ENCODE measurements at places on chromosomes 11 and 22. TPM values are rescaled to one million over a fixed set of nuclear protein-coding genes. Genes with fewer than 3 reads are reported as not detected.

DNA sequence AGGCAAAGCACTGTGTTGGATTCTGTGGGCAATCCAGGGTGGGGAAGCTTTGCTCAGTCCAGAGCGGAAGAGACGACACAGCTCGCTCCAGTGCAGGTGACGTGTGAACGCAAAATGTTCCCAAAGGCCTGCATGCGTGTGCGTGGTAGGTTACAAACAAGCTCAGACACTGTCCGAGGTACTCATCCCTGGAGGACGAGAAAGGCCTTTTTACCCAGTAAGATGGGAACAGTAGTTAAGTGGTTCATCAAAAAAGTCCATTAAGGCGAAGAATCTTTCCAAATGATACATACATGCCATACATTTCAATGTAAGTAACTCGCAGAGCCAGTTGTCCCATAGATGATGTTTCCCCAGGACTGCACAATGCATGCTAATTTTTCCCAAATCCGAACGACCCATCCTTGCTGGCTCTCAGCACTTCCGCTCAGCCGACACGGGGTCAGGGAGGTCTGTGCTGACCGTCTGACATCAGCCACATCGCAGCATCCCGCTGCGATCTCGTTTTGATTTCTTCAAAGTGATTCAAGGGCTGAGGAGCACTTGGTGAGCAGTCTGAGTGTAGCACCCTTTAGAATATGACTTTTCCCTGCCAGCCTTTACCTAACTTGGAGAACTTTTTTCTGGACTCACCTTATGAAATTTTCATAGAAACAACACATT, 19.0 kb downstream of the B3GAT1 start:
- DNase-seq: no peak
- no peaks in the 10 kb centered on the region for H3K4me1 ChIP-seq
- H3K4me3 ChIP-seq: no peak overlapping the region
- no peak overlapping the region for H3K27ac ChIP-seq

DNA sequence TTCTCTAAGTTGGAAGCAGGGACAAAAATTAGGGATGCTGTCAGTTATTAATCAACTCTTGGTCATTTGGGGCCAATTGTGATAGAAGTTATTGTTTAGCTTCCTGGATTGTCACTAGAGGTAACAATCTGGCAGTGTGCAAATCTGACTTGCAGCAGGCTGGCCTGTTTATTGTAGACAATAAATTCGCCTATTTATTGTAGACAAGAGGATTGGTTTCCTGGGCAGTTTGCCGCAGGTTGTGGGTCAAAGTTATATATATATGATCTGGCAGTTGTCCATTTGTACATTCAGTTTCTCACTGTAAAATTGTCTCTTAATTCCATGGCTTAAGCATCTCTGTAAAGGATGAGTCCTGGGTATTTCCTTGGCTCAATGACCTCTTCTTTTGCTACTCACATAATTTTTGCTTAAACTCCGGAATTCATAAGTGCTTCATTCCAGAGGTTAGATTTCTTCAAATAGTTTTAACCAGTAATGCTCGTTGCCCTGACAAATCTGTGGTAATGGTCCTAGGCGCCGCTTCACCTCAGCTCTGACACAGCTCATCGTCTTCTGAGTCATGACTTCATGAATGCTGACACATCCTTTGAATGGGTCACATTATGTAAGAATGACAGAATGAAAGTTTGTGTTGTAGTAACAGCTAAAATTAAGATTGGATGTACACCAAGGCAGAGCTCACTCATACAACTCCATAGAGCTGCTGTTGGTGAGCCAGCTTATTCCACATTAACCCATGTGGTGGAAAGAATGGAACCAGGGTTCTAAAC, 7.8 kb upstream of the MMP3 start:
- no peaks in the 10 kb centered on the region for H3K36me3 ChIP-seq
- no peak for DNase-seq
- no peak overlapping the region for H3K27ac ChIP-seq
- no peaks in the 10 kb centered on the region for H3K4me1 ChIP-seq

DNA sequence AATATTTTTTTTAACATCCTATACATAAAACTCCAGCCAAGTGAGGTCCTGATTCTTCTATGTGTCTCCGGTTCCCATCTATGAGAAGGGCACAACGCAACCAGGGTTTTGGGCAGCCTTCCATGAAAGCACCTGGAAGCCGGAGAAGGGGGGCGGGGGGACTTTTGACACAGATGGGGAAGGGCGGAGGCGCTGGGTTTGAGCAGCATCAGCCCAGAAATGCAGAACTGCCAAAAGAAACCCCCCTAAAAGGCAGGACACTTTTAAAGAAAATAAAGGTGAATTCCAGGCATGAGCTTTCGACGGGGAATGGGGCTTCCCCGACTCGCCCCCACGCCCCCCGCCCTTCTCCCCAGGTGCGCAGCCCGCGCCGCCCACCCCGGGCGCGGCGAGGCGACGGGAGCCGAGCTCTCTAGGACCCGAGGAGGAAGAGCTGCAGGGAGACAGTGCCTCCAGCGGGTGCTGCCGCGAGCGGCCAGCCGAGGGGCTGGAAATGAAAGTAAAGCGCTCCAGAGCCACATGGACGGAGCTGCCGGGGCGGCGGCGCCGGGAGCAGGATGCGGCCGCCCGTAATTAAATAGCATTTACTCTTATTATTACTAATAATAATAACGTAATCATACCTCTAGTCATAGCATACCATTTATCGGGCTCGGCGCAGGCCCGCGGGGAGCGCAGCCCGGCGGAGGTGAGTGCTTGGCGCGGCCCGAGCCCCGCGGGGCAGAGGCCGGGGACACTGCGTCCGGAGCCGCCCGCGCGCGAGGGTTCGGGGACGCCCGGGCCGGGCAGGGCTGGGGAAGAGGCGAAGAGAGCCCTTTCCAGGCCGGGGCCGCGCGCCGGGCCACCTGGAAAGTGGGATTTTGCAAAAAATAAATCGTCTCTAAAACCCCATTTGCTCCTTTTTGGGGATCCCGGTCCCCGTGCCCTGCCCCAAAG, at the start of gene ZC3H7B:
Gene ZC3H7B (plus strand): TSS at position 441 of the 936 bp plus-strand sequence. CDS start 19,136 bp downstream, outside the sequence.
- DNase-seq: peak; percentile 86
- no peaks in the 10 kb centered on the region for H3K27me3 ChIP-seq
- no peaks in the 10 kb centered on the region for H3K36me3 ChIP-seq
- H3K27ac ChIP-seq: peak within 1 kb of the TSS; percentile 92

Gene OR2AG1
- polyA plus RNA-seq: not detected
